ENCODE measurements at places on chromosomes 2 and 18.

DNA sequence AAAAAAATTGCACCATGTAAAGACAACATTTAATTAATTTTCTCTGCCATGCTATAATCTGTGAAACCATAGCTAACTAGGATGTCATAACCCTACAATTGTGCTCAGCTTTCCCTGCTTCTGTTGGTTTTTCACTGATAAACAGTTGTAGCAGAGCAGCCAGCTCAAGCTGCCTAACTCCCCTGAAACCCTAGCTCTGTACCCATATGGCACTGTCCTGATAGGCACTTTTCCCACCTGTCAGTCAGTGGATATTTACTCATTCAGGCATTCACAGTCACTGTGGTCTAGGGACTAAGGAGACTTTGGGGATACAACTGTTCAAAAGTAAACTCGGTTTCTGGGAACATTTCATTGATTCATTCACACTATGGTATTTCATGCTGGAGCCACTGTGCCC lies 407.0 kb downstream of the DSEL start:
- no peak for DNase-seq

DNA sequence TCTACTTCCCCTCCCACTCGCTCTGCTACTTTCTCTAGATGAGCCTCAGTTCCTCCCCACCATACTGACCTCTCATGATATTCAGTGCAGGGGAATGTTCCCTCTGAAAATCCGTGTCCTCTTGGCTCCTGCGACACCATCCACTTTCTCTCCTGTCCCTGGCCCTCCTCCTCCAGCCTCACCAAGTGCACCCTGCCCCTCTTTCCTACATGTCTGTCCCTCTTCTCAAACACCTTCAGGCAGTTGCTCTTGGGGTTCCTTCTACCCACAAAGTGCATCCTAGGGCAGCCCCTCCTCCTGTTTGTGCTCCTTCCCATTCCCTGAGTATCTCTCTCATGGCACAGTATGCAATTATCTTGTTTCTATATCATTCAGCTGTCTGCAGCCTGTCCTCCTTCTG lies 246.4 kb upstream of the RAB6C start:
- DNase-seq: no peak

- DNase-seq: no peak
Measured at GRCh38 chr2:221572821-221573429, 821 bp upstream of the EPHA4 start.

GRCh38 chr2:28366496-28367282 lies 26.0 kb upstream of the FOSL2 start:
- DNase-seq: no peak

DNA sequence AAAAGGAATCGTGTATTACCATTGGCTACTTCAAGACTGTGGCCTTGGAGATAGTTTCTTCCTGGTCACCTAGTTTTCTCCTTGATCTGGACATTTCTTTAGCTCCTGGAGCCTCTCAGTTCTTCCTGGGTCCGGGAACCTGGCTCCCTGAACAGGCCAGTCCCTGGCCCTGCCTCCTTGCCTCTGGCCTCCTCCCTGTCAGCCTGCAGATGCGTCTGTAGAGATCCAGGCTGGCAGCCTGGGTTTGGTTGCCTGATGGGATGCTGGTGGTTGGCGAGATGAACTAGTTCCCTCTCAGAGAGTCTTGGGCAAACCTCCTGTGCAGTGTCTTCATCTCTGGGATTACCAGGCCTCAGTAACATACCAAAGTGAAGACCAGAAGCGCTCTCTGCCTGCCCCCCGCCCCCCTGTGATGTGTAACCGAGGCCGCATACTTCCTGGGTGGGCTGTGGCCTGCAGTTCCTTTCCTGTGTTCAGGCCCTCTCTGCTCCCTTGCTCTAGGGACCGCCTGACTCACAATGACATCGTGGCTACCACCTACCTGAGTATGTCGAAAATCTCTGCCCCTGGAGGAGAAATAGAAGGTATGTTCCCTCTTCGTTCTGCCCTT lies 85.4 kb downstream of the DYSF start:
- DNase-seq: no peak

DNA sequence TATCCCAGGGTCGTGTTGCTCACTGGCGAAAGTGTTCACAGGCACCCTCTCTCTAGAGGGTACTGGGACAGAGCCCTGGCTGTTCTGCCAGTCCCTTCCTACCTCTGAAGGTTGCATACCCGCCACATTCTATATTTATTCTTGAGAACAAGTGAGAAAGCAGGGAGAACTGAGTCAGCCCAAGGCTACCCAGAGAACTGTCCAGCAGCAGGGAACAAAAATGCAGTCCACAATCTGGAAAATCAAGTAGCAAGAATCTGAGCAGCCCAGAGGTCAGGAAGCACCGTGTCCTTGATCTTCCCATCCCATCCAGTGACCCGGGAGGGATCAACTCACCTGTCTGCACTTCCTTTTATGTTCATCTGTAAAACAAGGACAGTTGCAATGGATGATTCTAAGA lies 164.1 kb downstream of the FBXO15 start:
- DNase-seq: no peak

All from stimulated activated CD8-positive, alpha-beta memory T cell treated with anti-CD3 and anti-CD28 coated beads, Interleukin-2, amount 100 ng/mL, for 1 hour (primary cell).